ENCODE measurements at places on chromosomes 5 and 9. TPM values are rescaled to one million over a fixed set of nuclear protein-coding genes. Genes with fewer than 3 reads are reported as not detected.

- no peak for DNase-seq
Observed at GRCh38 chr5:62771341-62771740, 192.7 kb downstream of the LRRC70 start.

GRCh38 chr5:151317871-151318270 is 14.3 kb upstream of the SLC36A3 start:
- no peak for DNase-seq

LCN15 gene
- polyA plus RNA-seq = 0.07 TPM

USP20 gene
- polyA plus RNA-seq = 5.0 TPM

- DNase-seq = no peak
Observed at GRCh38 chr9:6330958-6331634, 2.9 kb downstream of the TPD52L3 start.

LECT2 gene
- polyA plus RNA-seq = not detected

THBS4 gene
- polyA plus RNA-seq = 0.54 TPM
